Left renal pelvis (tissue), 4 donors: ENCODE measurements at places on chromosomes 4 and X.

GRCh38 chr4:146462251-146462650 is 59.5 kb downstream of the SLC10A7 start:
- DNase-seq: no peak

GRCh38 chr4:69894186-69894585 is 34.2 kb upstream of the SULT1E1 start:
- no peak for DNase-seq

GRCh38 chr4:19615086-19615689 is 636.5 kb upstream of the SLIT2 start:
- no peak for DNase-seq

DNA sequence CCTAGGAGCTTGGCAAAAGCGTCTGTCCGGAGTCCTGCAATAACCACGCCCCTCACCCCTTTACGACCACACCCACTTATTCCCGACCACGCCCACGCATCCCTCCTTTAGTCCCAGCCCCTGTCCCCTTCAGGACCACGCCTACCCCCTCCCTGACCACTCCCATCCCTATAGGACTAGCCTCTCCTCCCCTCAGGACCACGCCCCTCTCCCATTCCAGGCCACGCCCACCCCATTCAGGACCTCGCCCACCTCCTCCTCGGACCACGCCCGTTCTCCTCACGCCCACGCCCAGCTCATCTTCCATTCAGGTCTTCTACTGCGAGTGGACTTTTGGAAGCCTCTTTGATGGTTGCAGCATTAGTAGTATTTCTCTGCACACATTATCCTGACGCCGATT is 131.2 kb upstream of the STX18 start:
- no peak for DNase-seq

GRCh38 chr4:78057135-78057599 is at the start of gene FRAS1:
Gene FRAS1, plus strand, starts transcription at chr4:78057323. Its CDS starts 687 bp downstream, at chr4:78058010.
- peak; percentile 52 for DNase-seq

DNA sequence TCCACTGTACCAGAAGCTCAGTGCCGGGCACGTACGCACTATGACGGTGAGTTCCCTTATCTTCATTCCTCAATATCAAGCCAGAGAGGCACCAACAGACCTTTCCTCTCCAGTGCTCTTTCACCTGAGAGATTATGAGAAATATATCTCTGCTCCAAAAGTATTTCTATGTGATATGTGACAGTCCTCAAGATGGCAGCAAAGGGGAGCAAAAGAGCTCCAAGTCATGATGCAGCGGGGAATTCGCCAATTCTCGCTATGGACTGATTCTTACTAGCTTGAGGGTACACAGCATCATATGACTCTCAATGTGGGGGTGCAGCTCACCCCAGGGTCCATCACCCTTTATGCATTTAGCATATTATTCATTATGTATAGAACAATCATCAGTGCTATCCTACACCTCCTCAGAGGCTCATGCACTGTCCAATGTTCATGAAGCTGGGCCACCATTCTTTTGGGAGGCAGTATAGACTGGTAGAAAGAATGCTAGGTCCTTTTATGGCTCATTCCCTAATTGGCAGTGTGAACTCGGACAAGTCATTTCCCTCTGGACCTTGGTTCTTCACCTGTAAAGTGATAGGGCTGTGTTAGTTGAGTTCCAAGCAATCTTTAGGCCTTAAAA is 12.8 kb upstream of the IQSEC2 start:
- DNase-seq: no peak

- DNase-seq: no peak
Measured at GRCh38 chrX:151563449-151563848, at the start of gene PASD1. Gene PASD1, plus strand, starts transcription at chrX:151563675. Its CDS starts 37,879 bp downstream, at chrX:151601554.

DNA sequence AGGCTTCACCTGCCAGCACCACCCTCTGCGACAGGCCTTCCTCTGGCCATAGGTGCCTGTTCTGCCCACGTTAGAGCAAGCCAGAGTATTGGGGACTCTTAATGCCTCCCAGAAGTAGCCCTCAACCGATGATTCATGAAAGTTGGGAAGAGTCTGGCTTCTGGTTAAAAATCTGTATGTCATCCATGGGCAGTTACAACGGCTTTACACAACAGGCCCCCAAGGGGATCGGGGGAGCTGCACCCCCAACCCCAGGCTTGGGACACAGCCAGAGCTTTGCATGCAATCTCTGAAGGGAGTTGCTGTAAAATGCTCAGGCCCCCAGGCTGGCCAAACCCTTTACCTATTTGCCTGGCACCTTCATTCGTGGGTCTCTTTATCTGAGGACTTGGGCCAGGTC is 5.4 kb upstream of the CYTL1 start:
- DNase-seq: no peak

GRCh38 chr4:165048170-165048569 is 5.5 kb upstream of the TRIM75 start:
- DNase-seq: no peak

- DNase-seq: no peak
Measured at GRCh38 chr4:182795446-182796238, 121.5 kb downstream of the DCTD start.

- DNase-seq: no peak
Measured at GRCh38 chr4:142474398-142475087, 371.6 kb downstream of the INPP4B start.

DNA sequence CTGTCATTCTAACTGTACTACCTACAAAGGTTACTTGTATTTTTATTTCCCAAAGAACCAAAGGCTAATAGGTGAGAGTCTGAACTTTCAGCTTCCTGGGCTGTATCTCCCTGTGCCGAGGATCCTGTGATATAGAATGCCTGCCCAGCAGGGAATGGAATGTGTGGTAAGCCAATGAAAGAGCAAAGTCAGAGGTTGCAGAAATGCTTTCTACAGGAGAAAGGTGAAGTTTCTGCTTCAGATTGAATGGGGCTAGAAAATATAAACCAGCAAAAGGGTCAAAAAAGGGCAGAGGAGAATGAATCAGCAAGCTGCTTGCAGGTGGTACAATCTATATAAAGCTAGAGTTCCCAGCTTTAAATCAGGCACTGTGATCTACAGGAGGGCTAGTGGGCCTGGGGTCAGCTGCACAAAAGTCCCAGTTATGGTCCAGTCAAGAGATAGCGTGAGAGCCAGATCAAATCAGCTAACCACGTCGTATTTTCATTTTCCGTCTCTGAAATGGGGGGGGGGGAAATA is 146.1 kb downstream of the DCTD start:
- no peak for DNase-seq

GRCh38 chrX:30713061-30713525 is 59.9 kb downstream of the GK start:
- no peak for DNase-seq

DNA sequence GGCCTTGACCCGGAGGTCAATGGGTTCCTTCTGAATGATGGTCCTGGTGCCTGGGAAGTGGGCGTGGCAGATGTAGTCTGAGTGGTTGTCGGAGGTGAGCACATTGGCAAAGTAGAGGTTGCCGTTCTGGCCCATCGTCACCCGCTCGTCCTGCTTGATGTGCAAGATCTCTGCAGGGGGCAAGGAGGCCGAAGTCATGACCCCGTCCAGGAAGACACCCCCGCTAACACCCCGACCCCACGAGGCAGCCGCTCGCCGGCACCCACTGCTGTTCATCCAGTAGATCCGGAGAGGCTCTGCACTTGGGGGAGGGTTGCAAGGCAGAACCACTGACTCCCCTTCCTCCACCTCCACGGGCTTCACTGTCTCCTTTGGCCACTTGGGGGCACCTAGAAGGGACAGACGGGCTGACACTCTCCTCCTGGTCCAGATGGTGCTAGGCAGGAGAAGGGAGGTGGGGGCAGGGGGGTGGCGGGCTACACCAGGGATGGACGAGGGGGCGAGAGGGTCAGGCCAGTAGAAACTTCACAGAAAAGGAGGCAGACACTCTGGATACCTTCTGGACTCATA is 15.1 kb downstream of the L1CAM start:
- DNase-seq: no peak

DNA sequence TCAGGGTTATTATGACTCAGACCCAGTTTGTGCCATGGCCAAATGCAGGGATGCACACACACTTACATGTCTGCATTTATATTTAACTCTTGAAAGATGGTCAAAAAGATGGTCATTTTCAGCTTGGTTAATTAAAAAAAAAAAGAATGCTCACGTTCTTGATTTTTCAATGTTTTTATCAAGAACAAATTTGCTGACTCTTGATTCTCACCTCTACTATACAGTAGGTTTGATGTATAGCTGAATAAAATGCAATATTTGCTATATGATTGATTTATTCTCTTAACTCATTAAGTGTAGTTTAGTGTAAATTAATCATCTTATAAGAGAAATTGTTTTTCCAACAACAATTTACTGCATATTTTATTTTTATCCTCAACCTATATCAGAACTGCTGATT is 160.4 kb downstream of the SLIT2 start:
- no peak for DNase-seq

GRCh38 chr4:108047199-108047598 is 57.5 kb downstream of the HADH start:
- no peak for DNase-seq

- DNase-seq: no peak
Measured at GRCh38 chr4:78654807-78655206, 103.2 kb downstream of the ANXA3 start.

DNA sequence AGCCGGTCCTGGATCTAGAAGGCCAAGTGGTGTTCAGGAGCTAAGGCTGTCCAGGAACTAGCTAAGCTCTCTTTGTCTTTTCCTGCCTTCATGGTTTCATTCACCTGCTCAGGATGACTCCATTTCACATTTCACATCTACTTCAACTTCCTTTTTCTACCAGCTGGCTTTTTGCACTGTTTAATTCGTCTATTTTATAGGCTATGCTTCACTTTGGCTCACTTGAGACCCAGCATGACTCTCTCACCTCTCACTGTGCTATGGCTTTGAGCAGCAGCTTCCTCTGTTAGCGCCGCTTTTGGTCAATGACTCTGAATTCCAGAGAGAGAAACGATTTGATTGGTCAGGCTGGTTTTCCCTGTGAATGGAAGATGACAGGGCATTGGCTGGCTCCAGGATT is 213.5 kb upstream of the CLNK start:
- no peak for DNase-seq

GRCh38 chr4:25113915-25114904 is 46.0 kb downstream of the SEPSECS start:
- DNase-seq: no peak

DNA sequence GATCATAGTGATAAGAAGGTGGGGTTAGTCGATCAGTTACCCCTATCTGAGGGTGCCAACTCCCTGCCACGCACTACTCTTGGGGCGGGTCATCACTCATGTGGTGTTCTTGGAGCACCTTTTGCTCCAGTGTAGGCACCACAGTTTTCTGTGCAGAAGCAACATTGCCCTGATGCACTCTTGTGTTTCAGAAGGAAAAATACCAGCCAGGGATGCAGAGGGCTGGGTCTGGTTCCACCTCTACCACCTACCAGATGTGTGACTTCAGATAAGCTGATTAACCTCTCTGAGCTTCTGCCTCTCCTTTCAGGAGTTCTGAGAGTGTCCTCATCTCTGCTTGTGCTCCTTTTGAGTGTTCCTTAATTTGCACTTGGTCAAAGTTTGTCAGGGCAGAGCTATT is 29.9 kb upstream of the PROM1 start:
- DNase-seq: no peak

DNA sequence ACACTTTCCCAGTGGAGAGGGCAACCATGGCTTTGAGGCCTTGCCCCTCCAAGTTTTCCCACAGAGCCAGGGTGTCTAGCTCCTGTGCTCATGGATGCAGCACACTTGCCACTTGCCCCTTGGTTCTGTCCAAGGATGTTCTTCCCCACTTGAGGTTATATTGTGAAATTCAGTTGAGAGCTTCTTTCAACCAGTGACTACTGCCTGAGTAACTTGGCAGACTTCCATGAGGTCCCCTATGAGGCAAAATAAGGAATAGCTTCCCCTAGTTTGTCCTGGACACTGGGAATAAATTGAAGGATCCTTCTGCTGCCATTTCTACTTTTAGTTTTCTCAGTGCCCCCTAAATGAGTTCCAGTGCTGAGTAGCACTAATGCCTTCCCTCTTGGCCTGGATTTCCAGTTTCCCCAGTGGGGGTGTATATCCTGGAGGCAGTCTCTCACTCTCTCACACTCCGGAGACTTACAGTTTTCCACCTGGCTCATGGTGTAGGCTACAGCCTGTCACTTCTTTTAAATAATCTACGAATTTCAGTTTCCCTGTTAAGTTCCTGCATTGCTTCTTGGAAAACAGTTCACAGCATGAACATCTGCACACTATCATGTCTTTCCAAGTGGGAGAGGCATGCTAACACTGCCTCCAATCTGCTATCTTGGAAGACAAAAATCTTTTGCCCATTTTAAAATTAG is 36.4 kb upstream of the ADH4 start:
- DNase-seq: no peak

DNA sequence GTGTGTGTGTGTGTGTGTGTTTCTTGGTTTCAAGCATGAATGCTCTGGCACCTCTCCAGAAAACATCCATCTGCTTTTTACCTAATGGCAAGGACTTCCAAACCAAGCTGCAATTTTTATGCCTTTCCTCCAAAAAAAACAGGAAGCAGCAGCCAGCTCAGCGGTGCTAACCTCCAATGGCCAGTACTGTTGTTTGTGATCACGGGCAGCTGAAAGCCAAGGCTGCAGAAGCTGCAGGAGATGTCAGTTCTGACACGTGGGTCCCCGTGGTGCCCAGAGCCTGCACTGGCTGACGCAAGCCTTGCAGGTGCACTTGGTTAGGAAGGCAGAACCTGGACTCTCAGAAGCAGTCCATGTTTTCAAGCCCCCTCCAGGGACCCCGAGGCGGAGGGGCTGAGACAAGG is 313.6 kb upstream of the DDX53 start:
- DNase-seq: peak; percentile 34

- DNase-seq: no peak
Measured at GRCh38 chr4:184734758-184735157, 862 bp upstream of the CENPU start.

DNA sequence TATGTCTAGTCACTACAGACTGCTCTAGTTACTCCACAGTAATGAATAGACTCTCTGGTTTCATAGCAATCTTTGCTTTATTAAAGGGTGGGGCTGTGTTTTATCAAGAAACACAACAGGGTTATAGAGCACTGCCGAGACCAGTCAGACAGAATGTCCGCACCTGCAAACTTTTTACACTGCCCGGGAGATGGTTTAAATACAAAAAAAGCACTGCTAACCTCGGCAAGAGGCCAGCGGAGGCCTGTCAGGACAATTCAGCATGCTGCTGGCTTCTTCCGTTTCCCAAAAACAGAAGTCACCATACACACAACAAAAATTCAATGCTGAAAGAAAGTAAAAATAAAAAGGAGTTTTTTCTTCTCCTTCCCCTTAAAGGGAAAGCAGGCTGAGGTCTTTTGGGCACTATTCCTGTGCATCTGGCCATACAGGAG is 67.4 kb downstream of the IRF2 start:
- DNase-seq: no peak

- no peak for DNase-seq
Measured at GRCh38 chr4:103292959-103293358, 94.8 kb upstream of the CENPE start.

- DNase-seq: no peak
Measured at GRCh38 chr4:27176400-27176799, 315.8 kb downstream of the STIM2 start.

GRCh38 chrX:38954520-38954919 is 153.3 kb downstream of the MID1IP1 start:
- DNase-seq: no peak
